ENCODE measurements at places on chromosomes 2 and 18.
A peak's percentile ranks its signal among the peaks of the same experiment; 100 is the strongest.

DNA sequence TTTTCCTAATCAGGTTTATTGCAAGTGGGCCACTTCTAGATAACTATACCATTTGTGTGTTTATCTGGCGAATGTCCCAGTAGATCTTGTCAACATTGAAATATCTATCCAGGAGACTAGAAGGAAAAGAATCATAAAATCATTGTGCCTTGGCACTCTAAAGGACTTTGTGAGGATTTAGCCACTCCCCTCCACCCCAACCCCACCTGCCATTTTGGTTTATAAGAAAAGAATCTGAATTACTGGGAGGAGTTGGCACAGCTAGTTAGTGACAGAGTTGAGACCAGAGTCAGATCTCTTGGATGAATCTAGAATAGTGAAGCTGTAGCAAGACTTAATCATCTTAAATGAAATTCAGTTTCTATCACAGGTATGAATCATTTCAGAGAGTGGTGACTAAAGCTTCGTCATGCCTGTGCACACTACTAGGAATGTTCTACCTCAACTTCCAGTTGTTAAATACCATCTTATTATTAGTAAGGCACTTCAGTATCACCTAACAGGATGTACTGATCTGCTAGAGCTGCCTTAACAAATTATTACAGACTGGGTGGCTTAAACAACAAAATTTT is 212.7 kb upstream of the SLC14A2 start:
- no peak for DNase-seq

DNA sequence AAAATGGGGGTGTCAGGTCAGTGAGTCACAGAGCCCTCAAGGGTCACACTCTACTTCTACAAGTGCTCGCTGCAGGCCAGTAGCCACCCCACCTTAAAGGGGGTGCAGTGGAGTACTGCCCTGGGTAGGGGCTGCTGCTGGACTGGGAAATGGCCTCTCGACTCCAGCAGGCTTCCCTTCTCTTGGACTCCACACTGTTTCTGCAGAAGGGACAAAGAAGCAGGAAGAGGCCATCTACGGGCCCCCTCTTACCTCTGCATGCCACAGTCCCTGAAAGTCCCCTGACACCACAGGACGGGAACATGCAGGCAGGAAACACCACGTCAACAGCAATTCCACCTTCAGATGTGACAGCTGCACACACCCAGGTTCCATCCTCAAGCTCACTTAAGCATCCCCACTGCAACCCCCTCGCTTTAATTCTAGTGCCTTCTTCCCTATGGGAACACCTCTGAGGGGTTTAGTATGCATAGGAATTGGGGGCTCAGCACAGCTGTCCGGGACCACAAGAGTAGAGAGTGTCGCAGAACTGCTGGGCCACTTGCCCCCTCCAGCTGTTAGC is 22.3 kb downstream of the SNED1 start:
- DNase-seq, result no peak

- no peak for DNase-seq
These were observed 90.8 kb downstream of the GAREM1 start for GRCh38 chr18:32379891-32380290.

DNA sequence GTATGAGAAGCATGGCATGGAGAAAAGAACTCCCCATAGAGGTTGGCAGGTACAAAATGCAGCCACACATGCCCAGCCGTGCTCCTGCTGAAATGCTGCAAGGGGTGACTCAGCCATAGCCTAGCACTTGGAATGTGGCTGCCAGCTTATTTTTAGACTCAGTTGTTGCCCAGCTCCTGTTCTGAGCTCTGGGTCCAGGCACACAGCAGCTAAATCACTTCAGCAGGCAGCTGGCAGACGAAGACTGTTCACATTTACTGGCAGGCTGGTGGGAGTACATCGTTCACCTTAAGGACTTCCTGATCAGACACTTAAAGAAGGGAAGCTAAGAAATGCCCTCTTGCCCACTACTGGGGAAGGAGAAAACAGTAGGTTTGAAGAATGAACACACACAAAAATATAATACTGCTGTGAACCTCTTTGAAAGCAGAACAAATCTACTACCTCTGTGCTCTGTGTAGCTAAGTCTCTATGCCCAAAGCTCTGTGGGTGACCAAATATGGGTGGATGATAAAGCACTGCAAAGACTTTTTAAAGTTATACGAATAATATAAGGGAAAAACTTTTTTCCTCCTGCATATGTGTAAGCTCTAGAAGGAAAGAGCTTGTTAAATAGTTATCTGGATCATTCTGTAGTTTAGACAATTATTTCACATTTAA is 146.1 kb downstream of the LNPK start:
- no peak for DNase-seq

DNA sequence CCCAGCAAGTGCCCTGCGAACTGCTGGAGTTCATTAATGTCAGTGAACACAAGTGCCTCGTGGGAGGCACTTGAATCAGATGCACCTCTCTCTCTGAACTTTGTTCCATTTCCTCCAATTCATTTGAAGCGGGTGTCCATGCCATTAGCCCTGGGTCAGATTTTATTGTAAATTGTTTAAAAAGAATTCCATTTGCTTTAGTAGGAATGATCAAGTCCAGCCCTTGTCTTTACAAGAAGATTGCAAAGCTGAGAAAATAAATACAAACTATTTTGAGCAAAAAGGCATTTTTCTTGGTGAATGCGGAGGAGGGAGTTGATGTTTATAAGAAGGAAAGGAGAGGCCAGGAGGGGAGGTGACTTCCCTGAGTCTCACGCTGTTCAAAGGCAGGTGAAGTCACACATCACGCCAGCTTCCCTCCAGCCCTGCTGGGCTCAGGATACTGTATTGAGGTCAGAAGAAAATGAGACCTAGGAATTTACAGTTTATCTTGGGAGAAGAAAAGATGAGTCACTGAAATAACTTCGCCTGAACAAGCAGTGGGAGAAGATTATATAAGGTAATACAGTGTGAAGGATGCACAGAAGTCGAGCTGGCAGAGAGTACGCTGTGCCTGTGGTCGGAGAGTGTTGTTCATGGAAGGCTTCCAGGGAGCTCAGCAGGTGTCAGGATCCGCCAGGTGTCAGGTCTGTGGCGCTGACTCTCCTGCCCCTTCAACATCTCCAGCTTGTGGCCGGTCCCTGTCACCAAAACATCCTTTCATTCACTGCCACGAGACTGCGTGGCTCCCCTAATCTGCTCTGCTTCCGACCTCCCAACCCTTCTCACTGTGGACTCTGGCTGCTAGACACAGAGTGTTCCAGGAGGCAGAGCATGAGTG is 36.5 kb downstream of the EFR3B start:
- DNase-seq, result no peak

DNA sequence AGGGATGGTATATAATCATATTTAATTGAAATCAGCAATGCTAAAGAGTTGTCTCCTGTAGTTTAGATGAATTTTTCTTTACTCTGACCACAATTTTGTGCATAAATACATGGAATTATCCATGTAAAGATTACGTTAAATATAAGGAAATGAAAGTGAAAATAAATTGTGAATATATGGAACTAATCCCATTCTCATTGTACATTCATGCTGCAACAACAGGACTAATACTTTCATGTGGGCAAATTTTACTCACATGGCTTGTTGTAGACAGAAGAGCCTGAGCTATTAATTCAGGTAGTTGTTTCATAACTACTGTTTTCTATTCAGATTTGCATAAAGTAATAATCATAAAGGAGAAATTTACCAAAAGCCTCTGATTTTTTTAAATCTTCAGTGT is 357.8 kb downstream of the ARHGAP15 start:
- DNase-seq, result no peak

DNA sequence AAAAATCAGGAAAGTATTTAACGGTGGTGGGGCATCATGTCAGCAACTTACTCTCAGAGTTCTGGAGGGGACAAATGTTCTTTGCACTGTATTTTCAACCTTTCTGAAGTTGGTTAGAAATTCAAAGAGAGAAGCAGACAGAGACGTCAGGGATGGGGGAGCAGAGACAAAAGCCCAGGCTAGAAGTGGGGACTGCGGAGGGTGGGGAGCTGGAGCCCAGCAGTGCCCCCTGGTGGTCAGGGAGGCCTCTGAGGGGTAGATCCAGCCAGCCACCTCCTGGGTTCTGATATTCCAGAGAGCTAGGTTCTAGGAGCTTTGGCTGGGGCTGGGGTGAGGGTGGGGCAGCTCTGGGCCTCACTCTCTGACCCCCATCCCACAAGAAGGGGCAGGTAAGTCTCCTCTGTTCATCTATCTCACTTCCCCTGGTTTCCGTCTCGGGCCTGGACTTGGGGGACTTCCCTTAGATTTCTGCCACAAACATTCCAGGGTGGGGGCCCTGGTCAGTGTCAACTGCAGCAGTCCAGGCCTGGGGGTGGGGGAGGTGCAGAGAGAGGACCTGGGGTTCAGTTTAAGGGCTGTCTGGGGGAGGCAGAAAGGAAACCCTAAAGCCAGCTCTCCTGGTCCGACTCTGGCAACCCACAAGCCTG is 8.9 kb downstream of the TNS1 start:
- DNase-seq, result peak; percentile 50

GRCh38 chr2:218429911-218430692 is 11.2 kb downstream of the VIL1 start:
- DNase-seq, result no peak

- no peak for DNase-seq
These were observed 1.0 kb upstream of the B3GNT7 start for GRCh38 chr2:231394211-231395141.

DNA sequence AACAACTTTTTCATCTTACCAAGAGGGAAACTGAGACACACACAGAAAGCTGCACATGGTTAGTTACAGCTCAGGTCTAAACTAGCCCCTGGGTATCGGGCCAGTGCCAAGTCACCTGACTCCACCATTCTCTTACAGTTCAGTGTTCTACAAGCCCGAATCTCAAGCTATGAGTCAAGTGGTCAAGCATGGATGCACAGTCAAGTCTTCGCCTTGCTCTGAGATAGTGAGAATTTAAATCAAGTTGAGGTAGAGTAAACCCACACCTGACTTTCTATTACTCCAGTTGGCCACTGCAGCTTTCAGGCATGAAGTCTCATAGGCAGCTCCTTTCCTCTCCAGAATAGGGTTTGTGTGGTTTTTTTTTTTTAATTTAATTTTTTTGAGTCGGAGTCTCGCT is 34.5 kb upstream of the ARL5A start:
- DNase-seq, result no peak

- no peak for DNase-seq
These were observed 21.7 kb downstream of the ARHGAP28 start for GRCh38 chr18:6751222-6751621.

DNA sequence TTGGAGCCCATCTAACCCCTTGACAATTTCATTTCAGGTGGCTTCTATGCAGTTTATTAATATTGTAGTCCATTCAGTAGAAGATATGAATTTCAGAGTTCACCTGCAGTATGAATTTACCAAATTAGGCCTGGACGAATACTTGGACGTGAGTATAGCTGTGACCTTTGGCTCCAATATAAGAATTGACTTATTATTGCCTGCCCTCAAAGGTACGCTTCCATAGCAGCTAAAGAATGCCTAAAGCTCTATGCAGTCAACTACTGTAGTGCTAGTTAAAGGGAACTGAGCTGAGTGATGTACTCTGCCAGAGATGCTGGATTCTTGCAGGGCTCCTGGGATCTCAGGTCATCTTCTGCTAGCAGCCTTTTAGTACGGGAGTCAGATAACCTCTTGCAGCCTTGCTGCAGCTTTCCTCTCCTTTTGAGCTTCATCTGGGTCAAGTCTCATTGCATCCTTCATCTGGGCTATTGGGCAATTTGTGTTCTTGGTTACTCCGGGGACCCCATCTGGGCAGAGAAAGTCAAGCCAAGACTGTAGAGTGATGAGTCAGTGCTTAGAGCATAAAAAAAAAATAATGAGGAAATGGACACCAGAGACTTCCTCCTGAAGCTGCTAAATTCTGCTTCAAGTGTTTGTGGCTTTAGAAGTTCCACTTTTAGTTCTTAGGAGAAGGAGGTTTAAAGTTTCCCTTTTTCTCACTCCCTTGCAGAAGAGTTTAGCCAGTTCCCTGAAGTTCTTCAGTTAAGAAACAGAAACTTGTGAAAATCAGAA is 105.6 kb downstream of the PRPF40A start:
- no peak for DNase-seq

GRCh38 chr2:191030521-191031154 is 16.7 kb upstream of the STAT1 start:
- peak; percentile 29 for DNase-seq

DNA sequence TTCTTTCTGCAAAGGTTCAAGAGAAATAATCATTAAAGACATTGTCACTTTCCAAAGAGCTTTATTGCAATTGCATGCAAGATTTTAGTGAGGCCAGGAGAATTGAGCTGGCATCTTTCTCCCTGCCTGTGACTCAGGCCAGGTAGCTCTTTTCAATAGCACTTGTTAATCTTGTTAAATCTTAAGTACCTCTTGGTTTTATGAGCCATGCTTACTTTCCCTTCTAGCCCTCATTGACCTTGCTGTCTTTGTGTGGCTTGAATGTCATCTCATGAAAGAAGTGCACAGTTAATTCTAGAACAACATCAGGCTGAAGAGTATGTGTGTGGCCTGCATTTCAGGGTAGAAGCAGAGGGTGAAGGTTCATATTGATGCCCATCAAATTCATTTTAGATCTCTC is 14.8 kb upstream of the LGALSL start:
- DNase-seq, result no peak

GRCh38 chr2:147568109-147568508 is 276.7 kb upstream of the ACVR2A start:
- no peak for DNase-seq

GRCh38 chr2:45612731-45613130 is 1.7 kb upstream of the SRBD1 start:
- no peak for DNase-seq

Measured in activated naive CD4-positive, alpha-beta T cell treated with Interleukin-2 at 50 U/mL for 16 hours (primary cell).